ENCODE measurements at places on chromosomes 6 and 20.

GRCh38 chr20:20551409-20551808 is 161.0 kb downstream of the RALGAPA2 start:
- no peak for DNase-seq

DNA sequence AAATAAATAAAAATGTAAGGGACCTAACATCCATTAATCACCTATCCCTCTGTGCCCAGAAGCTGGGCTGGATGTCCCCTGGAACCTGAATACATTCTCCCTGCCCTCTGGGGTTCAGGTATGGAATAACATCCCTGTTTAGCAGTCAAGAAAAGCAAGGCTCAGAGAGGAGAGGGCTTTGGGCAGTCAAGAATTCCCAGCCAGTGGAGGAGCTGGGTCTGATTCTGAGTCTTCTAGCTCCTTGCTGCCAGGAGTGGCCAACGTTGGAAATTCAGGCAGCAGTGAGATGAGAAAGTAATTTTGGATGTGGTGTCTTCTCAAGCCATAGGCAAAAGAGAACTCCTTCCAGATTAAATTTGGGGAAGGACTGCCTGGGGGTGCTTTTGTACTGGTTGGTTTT is 42.6 kb upstream of the ZNFX1 start:
- DNase-seq, result no peak

- DNase-seq, result no peak
Measured at GRCh38 chr6:42333612-42334011, 116.0 kb upstream of the MRPS10 start.

DNA sequence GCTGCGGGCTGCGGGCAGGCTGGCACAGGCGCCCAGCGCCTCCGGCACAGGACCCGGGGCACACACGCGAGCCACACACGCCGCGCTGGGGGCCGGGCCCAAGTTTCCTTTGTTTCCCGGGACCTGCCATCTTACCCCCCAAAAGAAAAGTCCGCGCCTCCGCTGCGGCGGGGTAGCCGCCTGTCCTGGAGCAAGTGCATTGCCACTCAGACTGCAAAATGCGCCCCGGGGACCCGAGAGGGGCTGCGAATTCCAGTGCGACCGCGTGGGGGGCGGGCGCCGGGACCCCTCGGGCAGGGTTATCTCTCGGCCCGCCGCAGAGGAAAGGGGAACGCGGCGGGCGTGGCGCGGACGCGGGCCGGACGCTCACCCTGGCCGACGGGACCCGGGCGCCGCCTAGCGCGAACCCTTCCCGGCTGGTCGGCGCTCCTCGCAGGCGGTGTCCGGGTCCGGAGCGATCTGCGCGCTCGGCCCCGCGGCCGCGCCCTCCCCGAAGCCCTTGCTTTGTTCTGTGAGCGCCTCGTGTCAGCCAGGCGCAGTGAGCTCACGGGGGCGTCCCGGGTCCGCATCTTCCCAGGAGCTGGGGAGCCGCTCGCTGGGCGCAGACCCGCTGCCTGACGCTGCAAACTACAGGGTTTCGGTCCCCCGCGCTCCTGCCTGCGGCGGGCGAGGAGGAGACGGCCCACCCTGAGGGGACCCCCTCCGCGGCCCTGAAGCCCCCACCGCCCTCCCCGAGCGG is 639 bp upstream of the CD24 start:
- no peak for DNase-seq

DNA sequence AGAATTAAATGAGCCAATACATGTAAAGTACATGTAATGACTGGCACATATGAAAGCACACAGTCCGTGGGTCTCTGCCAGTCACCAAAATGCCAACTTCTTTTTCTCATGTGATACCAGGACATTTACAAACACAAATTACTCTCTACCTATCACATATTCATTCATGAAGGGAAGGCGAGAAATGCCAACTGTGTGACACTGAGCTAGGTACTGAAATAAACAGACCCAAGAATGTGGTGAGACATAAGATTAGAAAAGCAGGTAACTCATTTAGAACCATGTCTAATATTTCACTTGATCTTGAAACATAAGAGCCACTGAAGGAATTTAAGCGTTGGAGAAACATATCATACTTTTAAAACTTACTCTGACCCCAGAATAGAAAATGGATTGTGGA is 41.4 kb downstream of the HBS1L start:
- no peak for DNase-seq

All from T-helper 9 cell (primary cell).